ENCODE measurements at places on chromosomes 5 and 9.

DNA sequence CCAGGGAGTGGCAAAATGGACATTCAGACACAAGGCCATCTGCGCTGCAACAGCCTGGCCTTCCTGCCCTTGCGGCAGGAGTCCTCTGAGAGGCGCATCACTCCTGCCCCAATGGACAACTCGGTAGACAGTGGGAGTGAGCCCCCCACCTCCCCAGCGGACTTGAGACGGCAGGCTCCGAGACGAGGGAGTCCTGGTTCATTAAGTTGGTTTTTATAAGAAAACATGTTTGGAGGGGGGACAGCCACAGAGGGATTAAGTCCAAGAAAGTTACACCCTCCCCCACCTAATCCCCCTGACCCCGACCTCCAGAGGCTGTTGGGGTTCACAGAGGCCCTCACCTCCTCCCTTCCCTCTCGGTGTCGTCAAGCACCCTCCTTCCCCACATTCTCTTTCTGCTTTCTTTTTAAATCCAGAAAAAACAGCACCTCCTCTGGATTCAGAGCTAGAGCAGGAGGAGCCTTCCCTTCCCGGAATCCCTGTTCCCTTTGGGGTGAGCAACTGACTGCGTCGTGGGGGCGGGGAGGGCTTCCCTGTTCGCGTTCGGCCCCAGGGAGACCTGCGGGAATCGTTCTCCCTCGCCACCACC is 1.8 kb upstream of the EGR1 start:
- DNase-seq: no peak

DNA sequence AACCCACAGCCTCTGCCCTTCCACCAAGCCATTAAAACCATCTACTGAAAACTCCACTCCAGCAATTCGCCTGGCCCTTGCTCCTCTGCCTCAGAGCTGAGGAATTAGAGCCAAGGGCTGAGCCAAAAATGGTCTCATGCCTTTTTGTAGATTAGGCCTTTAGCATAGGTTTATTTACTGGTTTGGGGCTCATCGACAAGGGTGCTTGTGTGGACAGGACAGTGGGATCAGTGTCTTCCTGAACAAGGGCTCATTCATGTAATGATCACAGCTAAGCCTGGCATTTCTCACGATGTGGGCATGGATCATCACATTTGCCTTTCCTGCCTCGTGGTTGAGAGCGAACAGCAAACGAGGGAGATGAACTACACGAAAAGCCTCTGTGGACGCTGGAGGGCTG is 59.2 kb upstream of the PHF24 start:
- DNase-seq: no peak

GRCh38 chr5:8239646-8240045 is 370.7 kb downstream of the MTRR start:
- no peak for DNase-seq

- DNase-seq: peak; percentile 1
These were observed 211.0 kb downstream of the OSTF1 start for GRCh38 chr9:75299324-75299723.

DNA sequence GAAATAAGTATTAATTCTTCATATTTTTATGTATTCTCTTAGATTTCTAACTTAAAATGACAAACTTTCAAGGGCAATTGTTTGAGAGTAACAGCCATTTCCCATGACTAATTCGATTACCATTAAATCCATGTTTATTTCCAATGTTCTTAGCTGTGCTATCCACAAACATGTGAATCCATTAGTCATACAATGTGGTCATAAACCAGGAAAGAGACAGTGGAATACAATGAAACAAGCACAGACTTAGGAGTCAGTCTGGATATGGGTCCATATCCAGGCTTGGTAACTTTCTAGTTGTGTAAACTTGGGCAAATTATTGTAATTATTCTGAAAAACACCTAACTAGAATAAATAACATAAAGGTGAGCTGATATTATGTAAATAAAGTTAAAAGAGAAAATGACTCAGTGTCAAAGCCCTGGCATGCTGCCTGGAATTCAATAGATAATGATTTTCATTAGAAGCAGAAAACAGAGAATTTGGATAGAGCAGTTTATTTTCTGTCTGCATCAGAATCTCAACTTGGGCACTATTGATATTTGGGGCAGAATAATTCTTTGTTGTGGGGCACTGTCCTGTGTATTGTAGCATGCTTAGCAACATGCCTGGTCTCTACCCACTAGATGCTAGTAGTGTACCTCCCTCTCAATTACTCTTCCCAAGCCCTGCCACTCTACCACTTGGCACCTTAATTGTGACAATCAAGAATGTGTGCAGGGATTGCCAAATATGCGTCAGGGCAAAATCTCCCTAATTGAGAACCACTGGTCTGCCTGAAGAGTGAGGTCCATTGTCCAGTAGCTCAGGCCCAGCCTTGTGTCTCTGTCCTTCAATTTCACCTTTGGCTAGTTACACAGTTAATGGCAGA is 44.7 kb upstream of the SLC27A6 start:
- peak; percentile 11 for DNase-seq

- no peak for DNase-seq
These were observed 120.1 kb upstream of the LPAR1 start for GRCh38 chr9:111158363-111158762.

GRCh38 chr5:57332361-57332760 is 150.2 kb downstream of the ACTBL2 start:
- DNase-seq: no peak

DNA sequence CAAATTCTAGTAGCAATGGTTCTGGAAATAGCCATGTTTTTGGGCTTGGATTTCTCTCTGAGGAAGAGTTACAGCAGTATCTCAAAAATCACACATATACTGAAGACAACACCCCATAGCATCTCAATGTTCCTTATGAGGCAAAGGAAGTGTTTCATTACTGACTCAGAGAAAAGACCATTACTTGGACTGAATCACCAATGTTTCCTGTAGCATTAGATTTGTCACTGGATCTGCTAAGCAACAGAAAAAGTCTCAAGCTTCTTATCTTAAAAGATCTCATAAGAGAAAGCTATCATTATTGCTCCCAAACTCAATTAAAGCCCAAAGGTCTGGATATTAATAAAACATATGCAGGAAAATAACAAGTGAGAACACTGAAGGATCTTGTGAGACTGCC is 272.4 kb downstream of the ADAMTS6 start:
- no peak for DNase-seq

DNA sequence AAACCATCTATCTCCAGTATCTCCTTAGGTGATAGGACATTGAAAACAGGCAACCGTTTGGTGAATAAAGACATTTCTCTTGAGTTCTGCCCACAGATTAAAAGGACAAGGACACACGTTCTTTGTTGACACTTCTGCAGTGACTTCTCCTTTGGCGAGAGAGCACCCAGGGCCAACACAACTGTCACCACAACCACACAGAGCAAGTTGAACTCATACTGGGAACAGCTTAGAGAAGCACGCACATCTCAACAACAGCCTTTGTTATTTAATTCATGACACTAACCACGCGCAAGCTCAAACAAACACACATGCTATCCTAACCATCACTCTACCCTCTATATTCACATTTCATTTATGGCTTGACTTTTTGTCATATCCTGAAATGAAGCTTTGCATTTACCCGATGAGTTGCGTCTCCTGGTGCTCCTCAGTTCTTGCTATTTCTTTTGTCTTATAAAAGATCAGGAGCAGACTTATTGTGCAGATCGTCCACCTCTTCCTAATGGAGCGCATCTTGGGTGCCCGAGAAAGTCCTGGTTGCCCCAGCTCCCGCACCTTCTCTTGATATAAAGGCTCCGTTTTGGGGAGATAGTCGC is 543 bp downstream of the ST8SIA4 start:
- DNase-seq: no peak

DNA sequence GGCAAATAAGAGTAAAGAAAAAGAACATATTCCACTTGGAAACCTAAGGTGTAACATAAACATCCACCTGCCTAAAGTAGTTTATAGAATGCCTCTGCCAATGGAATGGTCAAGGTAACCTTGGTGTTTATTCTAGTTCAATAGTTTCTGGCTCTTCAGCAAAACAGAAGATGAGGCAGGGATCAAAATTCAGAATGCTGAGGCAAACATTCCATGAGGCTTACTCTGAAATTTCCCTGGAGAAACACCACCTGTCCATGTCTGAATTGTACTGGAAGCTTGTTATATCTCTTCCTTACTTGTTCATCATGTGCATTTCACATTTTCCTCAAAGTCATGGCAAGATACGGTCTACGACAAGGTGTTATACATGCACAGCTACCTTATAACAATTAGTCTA is 1862.4 kb upstream of the ACO1 start:
- DNase-seq: no peak

DNA sequence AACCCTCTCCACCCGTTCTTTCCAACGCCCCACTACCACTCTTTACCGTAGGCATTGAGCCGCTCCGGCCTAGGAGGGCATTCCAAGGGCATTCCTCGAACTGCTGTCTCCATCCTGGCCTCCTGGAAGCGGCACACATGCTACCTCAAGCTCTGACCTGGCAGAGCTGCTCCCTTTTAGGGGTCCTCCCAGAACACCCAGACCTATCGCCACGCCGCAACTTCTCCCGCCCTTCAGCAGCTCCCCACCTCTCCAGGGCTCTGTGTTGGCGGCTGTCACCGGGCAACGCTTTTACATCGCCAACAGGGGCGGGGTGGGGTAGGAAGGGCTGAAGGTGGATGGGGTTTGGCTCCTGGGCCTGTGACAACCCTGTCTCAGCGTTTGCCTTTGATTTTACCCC is 4.6 kb upstream of the MYORG start:
- DNase-seq: no peak

DNA sequence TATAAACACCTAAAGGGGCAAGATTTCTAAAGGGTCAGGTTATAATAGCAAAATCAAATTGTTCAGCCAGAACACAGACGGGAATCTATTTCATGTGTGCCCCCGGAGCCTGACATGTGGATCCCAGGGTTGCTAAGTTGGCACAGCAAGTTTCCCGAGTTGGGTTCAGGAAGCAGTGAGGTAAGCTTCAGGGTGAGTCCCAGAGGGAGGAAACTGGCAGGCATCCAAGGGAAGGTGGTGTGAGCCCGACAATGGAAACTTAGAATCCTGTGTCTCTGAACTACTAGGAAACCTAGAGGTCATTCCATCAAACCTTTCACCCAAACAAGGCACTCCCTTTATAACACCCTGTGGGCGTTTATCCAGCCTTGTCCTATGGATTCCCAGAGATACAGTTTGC is 98.4 kb downstream of the ADRB2 start:
- peak; percentile 41 for DNase-seq

GRCh38 chr5:52748590-52748989 is 39.1 kb upstream of the ITGA1 start:
- no peak for DNase-seq

- DNase-seq: peak; percentile 32
These were observed 283.3 kb downstream of the TMEM167A start for GRCh38 chr5:82793808-82794419.
